Prostate gland (tissue), 2 donors: ENCODE measurements at places on chromosomes 7 and 10.

DNA sequence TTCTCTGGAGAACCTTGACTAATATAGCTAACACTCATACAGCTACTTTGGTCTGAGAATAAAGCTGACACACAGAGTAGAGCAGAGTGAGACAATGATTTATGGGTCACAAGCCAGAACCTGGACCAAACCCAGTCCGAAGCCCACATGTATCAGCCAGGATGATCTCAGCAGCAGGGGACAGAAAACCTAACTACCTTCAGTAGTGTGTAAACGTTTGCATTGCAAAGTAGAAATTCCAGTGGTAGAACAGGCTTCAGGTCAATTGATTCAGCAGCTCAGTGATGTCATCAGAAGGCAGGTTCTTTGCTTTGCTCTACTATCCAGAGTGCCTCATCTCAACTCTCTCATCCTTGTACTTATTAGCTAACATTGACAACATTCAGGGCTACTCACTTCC is 62.5 kb upstream of the PALS2 start:
- H3K36me3 ChIP-seq = no peaks in the 10 kb centered on the region
- H3K4me1 ChIP-seq = no peaks in the 10 kb centered on the region
- H3K4me3 ChIP-seq = no peak overlapping the region
- H3K27me3 ChIP-seq = no peaks in the 10 kb centered on the region

GRCh38 chr10:9811601-9812000 is 1206.1 kb upstream of the CELF2 start:
- H3K4me3 ChIP-seq = no peak overlapping the region
- H3K27ac ChIP-seq = no peak overlapping the region
- no peaks in the 10 kb centered on the region for H3K27me3 ChIP-seq
- no peaks in the 10 kb centered on the region for H3K4me1 ChIP-seq
- H3K36me3 ChIP-seq = no peaks in the 10 kb centered on the region

GRCh38 chr7:151179946-151180345 is 7.1 kb downstream of the ASB10 start:
- no peak for DNase-seq
- H3K27ac ChIP-seq = no peak overlapping the region
- no peaks in the 10 kb centered on the region for H3K4me1 ChIP-seq
- no peaks in the 10 kb centered on the region for H3K27me3 ChIP-seq
- H3K4me3 ChIP-seq = no peak overlapping the region

DNA sequence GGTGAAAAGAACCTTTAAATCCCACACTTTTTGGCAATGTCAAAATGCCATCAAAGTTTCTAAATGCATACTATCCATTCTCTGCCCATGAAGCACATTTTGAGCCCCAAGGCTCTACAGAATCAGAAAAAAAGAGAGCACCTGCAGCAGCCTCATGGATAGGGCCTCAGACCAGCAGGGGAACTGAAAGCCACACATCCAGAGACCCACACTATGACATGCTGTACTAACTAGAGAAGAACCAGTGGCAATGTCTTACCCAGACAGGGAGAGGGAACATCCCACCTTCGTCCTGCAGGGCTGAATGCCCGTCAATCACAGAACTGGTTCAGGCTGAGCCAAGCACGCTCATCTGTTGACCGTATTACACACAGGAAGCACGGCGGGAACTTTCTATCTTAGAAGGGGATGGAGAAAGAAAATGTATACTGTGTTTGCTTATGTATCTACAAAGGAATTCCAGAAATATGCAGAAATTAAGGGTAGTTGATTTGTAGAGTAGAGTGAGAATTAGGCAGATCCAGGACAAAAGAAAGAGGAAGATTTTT is 237.2 kb downstream of the GLI3 start:
- H3K27me3 ChIP-seq = no peaks in the 10 kb centered on the region
- no peaks in the 10 kb centered on the region for H3K4me1 ChIP-seq
- no peak overlapping the region for H3K27ac ChIP-seq
